NCI-H82 (cell line): ENCODE measurements at places on chromosomes 11 and 22.
A peak's percentile ranks its signal among the peaks of the same experiment; 100 is the strongest.

DNA sequence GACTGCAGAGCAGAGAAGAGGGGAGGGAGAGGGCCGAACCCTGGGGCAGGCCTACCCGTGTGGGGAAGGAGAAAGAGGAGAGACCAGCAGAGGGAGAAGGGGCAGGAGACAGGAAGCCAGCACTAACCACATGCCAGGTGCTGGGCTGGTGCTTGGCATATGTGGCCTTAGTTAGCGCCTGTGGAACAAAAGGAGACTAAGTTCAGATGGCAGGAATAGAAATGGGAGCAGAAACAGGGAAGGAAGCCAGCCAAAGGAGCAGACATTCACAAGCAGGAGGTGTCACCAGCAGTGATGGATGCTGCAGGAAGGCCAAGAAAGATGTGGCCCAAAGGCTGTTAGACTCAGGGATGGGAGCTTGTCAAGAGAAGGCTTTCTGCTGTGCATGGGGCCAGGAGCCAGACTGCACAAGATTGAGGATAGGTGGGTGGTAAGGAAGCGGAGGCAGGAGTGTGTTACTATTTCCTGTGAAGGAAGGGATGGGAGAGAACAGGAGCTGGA lies 26.7 kb downstream of the TREH start:
- DNase-seq: no peak

GRCh38 chr11:44785856-44786607 lies 59.3 kb downstream of the TSPAN18 start:
- peak; percentile 26 for DNase-seq

DNA sequence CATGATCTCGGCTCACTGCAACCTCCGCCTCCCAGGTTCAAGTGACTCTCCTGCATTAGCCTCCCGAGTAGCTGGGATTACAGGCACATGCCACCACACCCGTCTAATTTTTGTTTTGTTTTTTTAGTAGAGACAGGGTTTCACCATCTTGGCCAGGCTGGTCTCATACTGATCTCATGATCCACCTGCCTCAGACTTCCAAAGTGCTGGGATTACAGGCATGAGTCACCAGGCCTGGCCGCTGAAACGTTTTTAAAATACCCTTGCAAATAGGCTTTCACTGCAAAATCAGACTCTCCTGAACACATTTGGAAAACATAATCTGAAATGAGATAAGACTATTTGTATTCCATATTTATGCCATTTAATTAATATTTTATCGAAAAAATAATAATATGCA lies 826.1 kb upstream of the CNTN5 start:
- no peak for DNase-seq

GRCh38 chr11:57977709-57978108 lies 46.0 kb upstream of the OR9Q1 start:
- DNase-seq: no peak

DNA sequence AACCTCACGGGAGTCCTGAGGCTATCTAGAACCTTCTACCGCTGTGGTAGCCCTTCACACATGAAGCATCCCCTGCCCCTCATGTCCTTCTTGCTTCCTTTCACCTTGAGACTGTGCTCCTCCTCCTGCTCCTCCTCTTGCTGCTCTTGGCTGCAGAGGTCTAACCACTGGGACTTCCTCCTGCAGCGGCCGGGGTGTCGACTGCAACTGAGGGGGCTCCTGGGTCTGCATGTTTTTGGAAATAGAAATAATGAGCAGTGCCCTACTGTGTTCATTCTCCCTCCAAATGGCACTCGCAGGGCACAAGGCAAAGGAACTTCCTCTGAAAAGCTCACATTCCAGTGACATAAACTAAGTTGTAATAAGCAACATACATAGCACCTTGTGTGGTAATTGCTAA lies 14.8 kb downstream of the PIWIL3 start:
- no peak for DNase-seq

DNA sequence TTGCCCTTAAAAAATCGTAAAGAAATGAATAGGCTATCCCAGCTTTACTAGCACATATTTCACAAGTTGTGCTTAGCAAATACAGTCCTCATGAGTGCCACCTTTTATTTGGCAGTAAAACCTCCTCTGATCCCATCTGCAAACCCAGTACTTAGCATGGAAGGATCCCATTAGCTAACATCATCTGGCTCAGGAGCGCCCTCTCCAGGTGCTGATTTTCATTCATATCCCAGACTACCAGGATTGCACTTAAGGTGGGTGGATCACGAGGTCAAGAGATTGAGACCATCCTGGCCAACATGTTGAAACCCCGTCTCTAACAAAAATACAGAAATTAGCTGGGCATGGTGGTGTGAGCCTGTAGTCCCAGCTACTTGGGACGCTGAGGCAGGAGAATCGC lies 76.1 kb upstream of the PAX6 start:
- DNase-seq: peak; percentile 37

- no peak for DNase-seq
These were observed 1.8 kb downstream of the MTA2 start for GRCh38 chr11:62599901-62600300.

- DNase-seq: no peak
These were observed 3.7 kb downstream of the ADAMTS15 start for GRCh38 chr11:130452176-130452575.

DNA sequence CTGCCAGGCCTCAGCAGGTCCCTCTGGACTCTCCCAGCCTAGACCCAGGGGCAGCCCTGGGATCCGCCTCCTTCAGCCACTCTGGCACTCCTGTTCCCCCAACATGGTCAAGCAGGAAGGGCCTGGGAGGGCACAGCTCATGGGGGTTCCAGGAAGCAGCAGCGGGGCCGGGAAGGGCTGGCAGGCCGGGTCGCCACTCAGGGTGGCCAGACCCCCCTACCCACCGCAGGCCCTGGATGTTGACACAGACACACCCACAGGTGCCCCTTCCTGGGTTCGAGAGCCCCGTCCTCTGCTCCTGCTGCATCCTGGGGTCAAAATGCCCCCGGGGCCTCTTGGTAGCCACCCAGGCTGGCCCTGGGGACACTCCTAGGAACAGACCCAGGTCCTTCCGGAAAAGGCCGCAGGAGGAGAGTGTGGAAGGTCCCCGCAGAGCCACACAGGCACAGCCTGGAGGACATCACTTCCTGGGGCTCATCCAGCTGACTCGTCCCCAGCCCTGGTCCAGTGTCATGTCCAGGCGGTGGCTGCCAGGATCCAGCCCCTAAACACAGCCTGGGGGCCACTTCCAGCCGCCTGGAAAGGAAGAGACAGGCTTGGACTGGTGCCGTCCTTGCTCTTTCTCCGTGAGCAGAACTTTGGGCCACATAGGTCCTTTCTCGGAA lies 6.8 kb upstream of the PIM3 start:
- no peak for DNase-seq

DNA sequence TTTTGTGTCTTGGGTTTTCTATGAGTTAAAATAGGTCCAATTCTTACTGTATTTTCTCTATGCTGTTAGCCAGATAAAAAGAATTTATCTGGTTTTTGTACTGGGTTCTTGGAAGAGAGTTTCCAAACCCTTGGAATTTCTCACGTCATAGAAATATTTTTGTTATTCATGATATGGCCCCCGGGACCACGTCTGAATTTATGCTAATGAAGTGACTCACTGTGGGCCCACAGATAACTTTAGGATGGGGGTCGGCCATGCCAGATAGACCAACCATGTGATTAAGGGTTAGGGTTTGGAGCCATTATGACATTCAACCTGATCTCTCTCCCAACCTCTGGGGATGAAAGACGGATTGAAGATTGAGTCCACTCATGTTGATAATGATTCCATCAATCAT lies 35.6 kb upstream of the DDI1 start:
- no peak for DNase-seq

DNA sequence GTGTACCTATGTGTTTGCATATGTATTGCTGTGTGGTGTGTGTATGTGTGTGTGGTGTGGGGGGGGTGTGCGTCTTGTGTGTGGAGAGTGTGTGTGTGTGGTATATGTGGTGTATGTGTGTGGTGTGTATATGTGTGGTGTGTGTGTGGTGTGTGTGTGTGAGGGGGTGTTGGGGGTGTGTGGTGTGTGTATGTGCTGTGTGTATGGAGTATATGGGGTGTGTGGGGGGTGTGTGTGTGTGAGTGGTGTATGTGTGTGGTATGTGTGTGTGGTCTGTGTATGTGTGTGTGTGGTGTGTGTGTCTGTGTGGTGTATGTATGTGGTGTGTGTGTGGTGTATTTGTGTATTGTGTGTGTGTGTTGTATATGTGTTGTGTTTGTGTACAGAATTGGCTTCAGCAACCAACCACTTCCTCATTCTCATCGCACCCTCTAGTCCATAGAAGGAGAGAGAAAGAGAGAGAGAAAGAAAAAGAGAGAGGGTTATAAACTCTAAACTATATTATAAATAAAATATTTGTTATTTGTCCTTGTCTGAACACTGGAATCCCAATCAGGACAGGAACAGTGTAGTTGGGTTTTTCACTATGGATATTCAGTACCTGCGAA lies 13.7 kb downstream of the SAA4 start:
- no peak for DNase-seq

DNA sequence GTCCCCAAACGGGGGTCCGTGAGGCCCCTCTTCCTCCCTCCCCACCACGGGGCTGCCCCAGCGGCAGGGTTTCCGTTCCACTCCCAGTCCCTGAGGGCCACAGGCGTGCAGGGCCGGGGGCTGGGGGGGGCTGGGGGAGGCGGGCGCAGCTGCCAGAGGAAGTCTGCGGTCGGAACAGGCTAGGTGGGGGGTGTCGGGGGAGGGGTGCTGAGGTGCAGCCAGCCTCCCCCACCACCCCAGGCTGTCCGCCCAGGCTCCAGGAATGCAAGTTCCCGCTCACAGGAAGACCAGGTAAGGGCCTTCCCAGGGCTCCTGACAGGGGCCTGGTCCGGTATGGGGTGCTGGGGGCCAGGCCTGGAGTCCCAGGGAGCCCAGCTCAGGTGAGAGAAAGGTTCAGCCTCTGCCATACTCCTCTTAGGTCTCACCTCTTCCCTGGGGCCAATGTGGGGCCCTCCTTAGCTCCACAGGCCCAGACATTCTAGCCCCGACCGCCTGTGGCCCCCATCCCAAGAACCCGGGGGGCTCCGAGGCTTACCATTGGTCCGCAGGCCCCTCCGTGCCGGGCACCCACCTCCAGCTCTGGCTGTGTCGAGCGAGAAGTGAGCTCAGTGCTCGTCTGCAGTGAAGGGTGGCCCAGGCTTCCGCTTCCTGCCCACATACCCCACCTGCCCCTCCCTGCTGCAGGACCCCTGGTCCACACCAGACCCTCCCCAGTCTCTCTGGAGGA lies at the start of gene PTPRCAP:
Gene PTPRCAP (minus strand): TSS at position 601 of the 727 bp plus-strand sequence. CDS start 63 bp downstream, at position 538.
- no peak for DNase-seq

DNA sequence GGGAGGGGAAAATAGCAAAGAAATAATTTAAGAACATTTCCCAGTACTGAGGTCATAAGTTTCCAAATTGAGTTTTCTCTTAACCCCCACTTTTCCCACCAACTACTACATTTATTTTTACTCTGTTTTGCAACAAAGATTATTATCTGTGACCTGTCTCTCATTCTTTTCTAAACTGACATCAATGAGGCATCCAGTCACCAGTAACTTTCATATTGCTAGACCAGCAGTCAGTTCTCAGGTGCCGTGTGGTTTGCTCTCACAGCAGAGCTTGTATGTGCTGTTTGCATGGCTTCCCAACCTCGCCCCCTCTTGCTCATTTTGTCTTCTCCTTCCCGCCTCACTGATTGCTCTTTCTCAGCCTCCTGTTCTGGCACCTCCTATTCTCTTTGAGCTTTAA lies 1091.3 kb downstream of the TBC1D22A start:
- no peak for DNase-seq

- DNase-seq: no peak
These were observed 13.0 kb upstream of the RRAS2 start for GRCh38 chr11:14372011-14372410.

GRCh38 chr11:75147191-75147874 lies 3.6 kb upstream of the SLCO2B1 start:
- DNase-seq: no peak
